ENCODE measurements at places on chromosomes 3 and 15. TPM values are rescaled to one million over a fixed set of nuclear protein-coding genes. Genes with fewer than 3 reads are reported as not detected.

TGM5 gene
- total RNA-seq, result 1.7 TPM

DNA sequence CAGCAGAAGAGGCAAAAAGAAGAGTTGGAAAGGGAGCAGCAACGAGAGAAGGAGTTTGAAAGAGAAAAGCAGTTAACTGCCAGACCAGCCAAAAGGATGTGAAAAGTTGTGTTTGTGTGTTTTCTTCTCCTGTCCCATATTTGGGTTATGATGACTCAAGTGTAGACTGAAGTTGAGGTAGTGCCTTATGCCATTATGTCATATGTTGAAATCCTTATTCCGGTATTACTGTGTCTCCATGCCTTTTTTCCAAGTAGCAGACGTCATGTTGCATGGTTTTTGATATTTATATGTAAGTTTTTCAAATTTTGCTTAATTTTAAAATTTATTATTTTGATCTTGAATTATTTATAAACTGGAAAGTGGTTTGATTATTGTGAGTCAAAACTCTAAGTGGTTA is 19.2 kb downstream of the BLOC1S6 start:
- DNase-seq, result no peak

DNA sequence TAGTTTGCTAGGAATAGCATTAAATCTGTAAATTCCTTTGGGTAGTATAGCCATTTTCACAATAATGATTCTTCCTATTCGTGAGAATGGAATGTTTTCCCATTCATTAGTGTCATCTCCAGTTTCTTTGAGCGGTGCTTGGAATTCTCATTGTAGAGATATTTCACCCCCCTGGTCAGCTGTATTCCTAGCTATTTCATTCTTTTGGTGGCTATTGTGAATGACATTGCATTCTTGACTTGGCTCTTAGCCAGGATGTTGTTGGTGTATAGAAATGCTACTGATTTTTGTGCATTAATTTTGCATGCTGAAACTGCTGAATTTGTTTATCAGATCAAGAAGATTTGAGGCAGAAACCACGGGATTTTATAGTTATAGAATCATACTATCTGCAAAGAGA is 690.5 kb upstream of the ALCAM start:
- no peak for DNase-seq

DNA sequence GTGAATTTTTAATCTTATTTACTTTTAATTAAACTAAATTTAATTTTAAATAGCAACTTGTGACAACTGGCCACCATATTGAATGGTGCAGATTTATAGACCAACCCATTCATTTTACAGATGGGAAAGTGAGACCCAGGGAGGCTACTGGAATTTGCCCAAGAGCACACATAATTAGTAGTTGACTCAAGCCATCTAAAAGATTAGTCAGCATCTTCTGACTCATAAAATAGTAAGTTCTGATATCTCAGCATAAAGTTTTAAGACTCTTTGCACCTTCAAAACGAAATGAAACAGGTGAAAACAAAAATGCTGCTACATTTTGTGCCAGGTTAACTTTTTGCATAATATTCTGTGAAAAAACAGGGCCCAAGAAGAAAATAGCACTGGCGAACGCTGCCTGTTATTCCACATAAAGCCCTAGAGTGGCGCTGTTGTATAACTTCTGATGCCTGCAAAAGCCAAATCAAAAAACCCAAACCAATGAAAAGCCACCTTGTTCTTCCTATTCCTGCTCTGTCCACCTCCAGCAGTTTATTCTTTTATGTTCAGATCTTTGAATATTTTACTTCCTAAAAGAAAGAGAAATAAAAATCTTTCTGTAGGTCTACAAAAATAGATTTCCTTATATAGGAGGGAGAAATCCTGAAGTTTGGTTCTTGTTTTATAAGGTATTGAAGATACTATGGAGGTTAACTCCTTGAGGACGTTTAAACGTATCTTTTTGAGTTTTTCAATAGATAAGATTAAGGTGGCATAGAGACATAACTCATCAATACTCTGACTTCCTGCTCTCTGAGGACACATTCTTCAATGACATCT is 62.8 kb downstream of the OTOL1 start:
- no peak for DNase-seq

GP5 gene
- total RNA-seq, result not detected

DNA sequence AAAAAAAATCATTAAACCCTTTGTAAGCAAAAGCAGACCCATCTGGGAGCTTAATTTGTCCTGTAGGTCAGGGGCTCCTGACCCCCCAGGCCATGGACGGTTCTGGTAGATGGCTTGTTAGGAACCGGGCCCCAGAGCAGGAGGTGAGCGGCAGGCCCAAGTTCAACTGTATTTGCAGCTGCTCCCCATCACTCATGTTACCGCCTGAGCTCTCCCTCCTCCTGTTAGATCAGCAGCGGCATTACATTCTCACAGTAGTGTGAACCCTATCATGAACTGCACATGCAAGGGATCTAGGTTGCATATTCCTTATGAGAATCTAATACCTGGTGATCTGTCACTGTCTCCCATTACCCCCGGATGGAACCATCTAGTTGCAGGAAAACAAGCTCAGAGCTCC is 60.7 kb downstream of the FSIP1 start:
- no peak for DNase-seq

FMN1 gene
- total RNA-seq, result 19.6 TPM

COL6A6 gene
- total RNA-seq, result not detected

DNA sequence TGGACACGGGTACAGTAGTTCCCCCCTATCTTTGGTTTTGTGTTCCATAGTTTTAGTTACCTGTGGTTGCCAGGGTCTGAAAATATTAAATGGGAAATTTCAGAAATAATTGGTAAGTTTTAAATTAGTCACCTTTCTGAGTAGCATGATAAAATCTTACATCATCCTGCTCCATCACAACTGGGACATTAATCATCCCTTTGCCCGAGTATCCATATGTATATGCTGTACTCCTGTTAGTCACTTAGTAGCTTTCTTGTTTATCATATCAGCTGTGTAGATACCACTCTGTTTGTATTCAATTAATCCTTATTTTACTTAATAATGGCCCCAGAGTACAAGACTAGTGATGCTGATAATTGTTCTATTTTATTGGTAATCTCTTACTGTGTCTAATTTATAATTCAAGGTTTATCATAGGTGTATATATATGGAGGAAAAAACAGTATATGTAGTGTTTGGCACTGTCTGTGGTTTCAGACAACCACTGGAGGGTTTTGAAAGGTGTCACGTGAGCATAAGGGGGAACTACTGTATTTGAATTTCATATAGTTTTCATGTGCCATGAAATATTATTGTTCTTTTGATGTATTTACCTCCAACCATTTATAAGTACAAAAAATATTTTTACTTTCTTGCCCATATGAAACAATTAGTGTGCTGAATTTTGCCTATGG is 41.4 kb downstream of the CTDSPL2 start:
- DNase-seq, result peak; percentile 42

- no peak for DNase-seq
Observed at GRCh38 chr15:50945725-50946124, 37.2 kb downstream of the AP4E1 start.

DNA sequence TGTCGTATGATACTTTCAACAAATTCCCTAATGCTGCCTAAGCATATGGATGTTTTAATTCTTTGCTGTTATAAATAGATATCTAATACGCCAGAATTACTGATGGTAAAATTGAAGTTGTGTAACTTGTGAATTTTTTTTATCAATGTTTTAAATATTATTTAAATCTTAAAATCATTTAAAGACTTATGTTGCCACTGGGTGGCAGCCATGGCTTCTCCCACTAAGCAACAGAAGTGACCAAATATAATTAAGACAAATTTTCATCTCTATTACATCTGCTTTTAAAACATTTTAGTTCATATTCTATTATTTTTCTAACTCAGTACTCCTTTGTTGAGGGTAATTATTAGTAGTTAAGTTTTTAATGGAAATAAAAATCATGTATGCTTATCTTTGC is 8.1 kb upstream of the IL20RB start:
- no peak for DNase-seq

DNA sequence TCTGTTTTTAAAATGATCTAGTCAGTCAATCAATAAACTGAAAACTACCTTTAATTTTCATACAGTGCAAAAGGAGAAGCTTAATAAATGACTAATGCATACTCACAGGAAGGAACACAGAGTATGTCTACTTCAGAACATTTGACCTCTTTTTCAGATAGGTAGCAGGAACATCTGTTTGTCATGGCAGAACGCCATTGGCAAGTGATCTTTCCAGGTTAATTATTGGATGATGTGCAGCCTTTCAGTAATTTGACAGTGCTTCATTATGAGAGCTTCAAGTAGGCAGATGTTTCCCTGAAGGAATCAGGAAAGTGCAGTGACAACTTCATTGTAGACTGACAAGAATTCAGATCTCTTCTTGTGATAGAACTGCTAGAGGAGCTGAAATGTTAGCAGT is 325.0 kb downstream of the OTOL1 start:
- DNase-seq, result no peak

GRCh38 chr15:76432604-76433003 is 96.0 kb downstream of the ISL2 start:
- no peak for DNase-seq

GRCh38 chr15:54605043-54605442 is 591.7 kb downstream of the RSL24D1 start:
- no peak for DNase-seq

DNA sequence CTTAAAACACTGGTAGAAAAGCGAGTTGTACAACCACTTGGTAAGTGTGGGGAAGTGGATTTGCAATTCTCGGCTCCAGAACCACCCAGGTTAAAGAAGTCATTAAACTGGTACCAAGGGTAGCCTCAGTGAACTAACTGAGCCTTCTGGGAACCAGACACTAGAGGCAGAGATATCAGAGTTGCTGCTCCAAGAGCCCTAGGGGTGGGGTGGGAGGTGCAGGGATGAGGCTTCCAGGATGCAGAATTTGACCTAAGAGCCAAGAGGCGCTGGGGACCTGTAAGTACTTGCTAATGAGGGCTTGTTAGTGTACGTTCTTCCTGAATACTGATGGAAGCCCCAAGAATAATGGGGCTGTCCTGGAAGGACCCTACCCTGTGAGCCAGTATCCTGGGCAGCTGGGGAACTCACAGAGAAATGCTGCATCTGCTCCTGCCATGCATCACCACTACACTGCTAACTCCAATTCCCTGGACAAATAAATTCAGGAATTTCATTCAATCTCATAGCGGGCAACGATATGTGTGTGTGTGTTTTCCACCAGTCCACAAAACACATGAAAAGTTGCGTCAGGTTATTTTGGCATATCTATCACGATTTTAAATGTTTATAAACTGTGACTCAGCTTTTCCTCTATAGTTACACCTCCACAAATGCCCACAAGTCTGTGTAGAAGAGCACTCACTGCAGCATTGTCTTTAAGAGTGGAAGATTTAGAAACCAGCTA is 23.8 kb downstream of the STIMATE start:
- no peak for DNase-seq

- DNase-seq, result no peak
Observed at GRCh38 chr3:10432156-10432845, 73.1 kb downstream of the ATP2B2 start.

CNTN6 gene
- not detected for total RNA-seq

RAB7A gene
- total RNA-seq, result 197 TPM

DNA sequence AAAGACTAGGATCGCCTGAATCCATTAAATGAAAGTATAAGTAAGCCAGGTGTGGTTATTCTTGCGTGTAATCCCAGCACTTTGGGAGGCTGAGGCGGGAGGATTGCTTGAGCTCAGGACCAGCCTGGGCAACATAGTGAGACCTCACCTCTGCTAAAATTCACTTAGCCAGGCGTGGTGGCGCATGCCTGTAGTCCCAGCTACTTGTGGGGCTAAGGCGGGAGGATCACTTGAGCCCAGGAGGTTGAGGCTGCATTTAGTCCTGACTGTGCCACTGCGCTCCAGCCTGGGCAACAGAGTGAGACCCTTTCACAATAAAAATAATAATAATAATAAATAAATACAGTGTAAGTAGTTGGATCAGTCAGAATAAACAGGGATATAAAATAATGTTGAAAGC is 25.5 kb upstream of the HYKK start:
- no peak for DNase-seq

DNA sequence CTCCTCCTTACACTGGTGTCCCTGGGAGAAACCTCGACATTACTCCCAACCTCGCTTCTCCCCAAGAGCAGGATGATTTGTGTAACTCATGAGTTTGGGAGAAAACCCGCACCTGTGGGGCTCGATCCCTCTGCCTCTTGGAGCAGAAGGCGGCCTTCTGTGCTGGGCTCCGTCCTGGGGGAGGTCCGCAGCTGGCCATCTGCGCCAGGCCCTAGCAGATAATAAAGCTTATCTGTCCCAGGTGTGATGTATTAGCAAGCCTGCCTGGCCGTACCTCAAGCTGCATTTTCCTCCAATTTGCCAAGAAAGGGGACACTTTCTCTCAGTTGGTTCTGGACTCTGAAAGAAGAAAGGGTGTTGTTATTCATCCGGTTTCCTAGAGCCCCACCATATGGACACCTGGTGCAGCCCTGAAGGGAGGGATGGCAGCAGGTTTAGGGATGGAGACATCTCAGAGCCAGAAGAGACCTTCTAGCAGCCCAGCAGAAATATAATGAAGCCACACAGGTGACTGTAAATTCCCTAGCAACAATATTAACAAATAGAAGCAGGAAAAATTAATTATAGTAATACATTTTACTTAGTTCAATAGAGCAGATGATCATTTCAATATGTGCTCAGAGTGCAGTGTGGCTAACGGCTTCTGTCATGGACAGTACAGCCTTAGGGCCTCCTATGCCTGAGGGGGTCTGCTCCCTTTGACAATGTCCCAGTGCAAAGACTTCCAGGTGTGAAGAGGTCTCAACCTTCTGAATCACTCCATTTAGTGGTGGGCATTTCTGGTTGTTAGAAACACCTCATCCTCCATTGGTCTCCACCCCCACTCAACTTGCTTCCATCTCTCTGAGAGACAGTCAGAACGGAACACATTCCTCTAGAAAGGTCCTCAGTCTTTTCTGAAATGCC is 94.8 kb downstream of the CPN2 start:
- no peak for DNase-seq

PLA2G4F gene
- total RNA-seq, result 1.2 TPM

THSD4 gene
- total RNA-seq, result 33.1 TPM

DNA sequence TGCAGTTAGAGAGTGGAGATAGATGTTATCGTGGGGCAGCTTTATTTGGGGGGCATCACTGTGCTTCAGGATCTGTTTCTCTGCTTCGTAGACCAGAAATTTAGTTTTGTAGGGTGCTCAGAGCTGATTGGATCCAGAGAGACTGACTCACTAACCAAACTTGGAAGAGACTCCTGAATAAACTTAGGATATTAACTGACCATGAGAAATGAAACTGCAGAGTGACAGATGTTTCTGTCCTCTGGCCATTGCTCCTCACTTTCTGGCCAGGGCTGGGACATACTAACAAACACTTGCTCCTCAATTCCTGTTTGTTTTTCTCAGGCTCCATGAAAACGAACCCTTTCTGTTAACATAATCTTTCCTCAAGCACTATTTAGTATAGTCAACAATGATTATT is 4.3 kb downstream of the ZNF592 start:
- no peak for DNase-seq

DNA sequence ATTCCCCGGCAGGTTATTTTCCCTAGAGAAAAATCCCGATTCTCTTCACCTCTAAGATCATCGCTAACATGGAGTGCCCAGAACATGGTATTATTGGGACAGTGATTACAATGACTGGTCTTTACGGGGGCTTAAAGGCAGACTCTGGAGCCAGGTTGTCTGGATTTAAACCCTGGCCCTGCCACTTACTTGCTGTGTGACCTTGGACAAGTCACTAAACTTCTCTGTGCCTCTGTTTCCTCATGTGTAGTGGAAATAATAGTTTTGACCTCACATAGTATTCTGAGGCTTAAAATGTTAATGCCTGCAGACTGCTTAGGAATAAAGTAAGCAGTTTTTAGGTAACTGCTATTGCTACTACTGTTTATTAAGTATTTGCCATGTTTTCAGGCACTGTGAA is 4.4 kb downstream of the PLA2G4D start:
- DNase-seq, result no peak

GRCh38 chr15:77295446-77295845 is 124.5 kb downstream of the PEAK1 start:
- DNase-seq, result no peak
